ENCODE measurements at places on chromosomes 3 and 15.

- no peak for DNase-seq
These were observed 9.3 kb downstream of the VEPH1 start for GRCh38 chr3:157493627-157494550.

DNA sequence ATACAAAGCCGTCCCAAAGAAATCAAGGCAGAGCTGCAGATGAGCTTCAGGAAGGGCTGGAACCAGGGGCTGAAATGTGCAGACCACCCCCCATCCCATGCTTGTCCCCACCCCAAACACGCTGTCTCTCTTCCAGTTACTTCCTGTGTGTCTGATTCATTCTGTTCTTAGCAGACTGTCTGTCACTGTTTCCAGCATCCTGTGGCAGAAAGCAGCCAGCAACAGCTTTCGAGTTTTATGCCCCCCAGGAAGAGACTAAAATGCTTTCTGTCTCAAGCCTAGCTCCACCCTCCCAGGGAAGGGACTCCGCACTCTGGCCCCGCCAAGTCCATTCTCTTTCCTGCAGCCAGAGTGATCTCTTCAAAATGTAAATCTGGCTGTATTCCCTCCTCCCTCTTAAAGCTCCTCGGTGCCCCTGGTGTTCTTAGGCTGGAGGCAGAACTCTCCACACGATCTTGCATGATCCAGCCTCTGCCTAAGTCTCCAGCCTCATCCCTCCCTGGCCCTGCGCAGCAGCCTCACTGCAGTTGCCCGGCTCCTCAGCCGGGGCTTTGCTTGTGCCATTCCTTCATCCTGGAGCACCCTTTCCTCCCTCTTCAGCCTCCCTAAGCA, 41.5 kb downstream of the HRH1 start:
- DNase-seq, result no peak

GRCh38 chr3:60081381-60082095, 1031.7 kb upstream of the CFAP20DC start:
- DNase-seq, result no peak

GRCh38 chr3:99700631-99701268, 62.4 kb downstream of the COL8A1 start:
- no peak for DNase-seq

GRCh38 chr3:136860541-136860940, 1.5 kb upstream of the NCK1 start:
- no peak for DNase-seq

DNA sequence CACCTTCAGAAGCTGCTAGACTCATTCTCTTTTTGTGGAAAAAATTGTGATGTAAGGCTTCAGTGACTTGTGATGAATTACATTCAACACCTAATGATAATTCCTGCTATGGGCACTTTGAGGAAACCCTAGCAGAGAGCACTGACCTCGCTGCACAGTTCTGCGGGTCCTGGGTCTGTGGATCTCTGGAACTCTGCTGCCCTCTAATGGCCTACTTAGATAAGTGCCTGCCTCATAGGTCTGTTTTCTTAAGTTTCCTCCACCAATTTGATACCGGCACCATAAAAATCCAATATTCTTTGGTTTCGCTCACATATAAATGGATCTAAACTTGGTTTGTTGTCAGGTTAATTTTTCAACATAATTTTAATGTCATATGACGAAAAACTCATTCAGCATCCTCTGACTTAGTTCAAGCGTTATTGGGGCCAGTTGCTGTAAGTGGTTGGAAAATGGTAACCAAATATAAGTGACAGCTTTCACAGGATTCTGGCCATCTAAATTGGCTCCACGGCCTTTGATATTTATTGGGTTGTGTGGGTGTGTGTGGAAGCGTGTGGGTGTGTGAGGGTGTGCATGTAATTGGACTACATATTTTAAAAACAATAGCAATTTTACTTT, 10.4 kb downstream of the SLITRK3 start:
- DNase-seq, result no peak

DNA sequence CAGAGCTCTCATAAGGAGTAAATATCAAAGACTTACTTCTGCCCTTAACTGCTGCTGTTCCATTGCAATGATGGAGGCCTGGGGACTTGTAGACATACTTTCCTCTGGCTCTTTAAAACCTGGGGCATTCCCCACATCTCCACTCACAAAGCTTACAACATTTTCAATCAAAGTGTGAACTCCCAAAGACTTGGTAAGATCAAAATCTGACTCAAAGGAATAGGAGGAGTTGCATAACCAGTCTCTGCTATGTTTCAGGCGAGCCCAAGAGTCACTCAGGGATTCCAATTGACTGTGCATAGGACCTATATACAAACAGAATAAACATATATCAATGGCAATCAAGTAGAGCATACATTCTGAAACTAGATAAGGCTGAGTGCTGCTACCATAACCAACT, 101.5 kb downstream of the FBXL22 start:
- no peak for DNase-seq

DNA sequence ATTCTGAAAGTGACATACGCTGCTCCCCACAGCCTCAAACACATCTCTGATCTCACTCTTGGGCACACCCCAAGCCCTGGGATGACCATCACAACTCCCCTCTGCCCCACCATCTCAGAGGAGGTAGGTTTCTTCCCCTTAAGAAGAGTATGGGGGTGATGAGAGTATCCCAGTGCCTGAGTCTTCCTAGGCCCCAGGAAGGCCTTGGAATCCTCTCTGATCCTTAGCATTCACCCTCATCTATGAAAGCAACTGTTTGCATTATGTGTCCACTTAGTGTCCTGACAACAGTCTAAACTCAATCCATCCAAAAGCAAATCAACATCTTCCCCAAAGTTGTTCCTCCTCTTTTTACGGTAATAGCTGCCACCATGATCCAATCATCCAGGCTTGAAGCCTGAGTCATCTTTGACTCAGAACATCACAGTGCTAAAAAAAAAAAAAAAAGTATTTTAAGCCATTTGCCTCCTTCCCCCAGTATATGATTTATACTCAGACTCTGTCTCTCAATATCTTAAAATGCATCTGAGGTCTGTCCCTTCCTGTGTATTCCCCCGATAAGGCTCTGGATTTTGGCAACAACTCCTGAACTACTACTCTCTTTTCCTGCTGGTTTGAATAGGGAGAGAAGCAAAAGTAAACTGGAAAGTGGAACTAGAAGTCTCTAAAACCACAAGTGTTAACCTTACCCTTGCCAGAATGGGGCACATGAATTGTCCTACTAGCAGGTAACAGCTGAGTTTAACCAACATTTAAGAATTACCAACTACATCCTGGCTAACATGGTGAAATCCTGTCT, 22.5 kb downstream of the POPDC2 start:
- DNase-seq, result no peak

DNA sequence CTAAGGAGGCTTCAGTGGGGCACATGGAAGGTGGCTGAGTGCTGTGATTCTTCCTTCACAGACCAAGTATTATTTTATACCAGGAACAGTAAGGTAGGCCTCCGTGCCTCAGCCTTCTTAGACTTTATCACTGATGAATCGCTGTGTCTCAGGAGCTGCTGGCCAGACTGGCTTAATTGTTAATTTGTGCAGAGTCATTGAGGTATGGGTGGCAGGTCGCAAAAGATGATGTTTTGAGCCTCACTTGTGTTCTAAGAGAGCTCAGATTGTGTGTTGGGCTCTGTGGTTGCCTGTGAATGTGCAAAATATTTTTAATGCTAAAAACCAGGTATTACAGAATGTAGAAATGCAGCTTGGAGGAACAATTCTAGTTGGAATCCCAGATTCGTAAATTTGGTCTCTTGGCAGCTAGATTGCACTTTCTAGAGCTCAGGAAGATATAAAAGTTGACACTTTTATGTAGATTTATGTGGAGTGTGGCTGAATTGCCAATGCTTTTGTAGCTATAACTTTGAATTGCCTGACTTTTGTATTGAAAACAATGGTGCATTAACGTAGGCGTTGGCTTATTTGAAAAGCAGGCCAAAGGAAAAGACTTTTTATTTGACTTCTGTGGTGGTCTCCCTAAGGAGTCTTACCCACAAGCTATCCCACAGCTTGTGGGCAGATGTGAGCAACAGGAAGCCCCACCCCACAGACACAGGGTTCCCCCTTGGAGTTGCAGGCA, 53.4 kb downstream of the LARS2 start:
- no peak for DNase-seq

GRCh38 chr3:112199622-112200316, 66.7 kb upstream of the GCSAM start:
- no peak for DNase-seq

- no peak for DNase-seq
These were observed 19.2 kb downstream of the ALS2CL start for GRCh38 chr3:46674031-46674845.

Data from stimulated activated CD8-positive, alpha-beta memory T cell treated with anti-CD3 and anti-CD28 coated beads, Interleukin-7, amount 100 ng/mL, for 1 hour (primary cell).